Activated naive CD4-positive, alpha-beta T cell (primary cell): ENCODE measurements at places on chromosomes 2 and 18.

DNA sequence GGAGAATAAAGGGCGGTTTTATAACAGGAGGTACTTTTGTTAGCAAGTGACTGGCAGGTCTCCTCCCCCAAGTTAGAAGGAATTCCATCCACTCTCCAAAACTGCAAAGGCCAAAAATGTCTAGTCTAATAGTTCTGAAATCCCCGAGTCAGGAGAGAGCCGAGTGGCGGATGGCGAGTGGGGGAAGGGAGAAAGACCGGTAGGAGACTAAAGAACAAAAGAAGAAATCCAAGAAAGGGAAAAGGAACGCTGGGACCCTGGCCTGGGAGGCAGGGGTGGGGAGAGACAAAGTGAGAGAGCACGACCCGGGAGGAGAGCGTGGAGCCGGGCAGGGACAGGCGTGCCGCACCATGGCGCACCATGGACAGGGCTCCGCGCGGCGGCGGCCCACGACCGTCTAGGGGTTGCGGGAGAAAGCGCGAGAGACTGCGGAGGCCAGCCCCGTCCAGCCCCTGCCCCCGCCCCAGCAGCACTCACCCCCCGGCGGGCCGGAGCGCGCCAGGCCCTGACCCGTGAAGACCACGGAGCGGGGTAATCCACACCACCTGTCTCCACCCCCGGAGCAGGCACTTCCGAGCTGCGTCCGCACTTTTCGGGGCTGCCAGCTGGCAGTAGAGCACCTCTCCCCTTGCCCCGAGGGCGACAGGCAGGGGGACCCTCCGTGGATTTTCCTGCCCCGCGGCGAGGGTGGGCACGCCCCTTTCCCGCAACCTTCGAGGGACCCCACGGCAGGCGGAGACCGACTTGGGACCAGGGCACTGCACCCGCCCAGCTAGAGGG lies 1.6 kb downstream of the CDH2 start:
- DNase-seq = no peak

DNA sequence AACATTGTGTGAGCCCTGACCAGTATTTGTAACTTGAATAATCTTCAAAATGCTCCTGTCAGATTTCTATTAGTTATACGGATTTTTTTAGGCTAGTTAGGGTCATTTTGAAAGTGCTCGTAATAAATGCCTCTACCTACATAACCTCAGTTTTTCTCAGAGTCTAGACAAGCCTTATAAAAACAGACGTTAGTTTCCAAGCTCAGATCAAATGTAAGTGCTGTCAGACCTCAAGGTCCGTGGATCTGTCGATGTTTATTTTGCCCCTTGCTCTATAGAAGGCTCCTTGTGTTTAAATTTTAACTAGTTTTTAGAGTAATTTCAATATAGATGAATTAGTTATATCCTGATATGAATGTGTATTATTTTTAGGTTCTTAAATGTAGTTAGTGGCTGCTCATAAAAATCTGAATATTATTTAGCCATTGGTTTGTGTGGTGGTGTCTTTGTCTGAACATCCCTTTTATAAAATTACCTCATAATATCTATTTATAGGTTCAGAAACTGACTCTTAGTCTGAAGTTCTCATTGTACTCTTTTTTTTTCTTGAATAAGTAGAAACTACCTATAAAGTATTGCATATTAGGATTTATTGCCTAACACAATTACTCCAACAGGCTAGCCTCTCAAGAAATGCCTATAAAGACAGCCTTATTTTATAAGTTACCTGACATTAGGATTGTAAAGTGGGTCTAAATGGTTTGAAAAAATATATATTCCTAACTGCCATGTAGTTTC lies 71.1 kb downstream of the MTA3 start:
- DNase-seq = no peak

- DNase-seq = no peak
These were observed 321.0 kb upstream of the HS6ST1 start for GRCh38 chr2:128639693-128640092.

- DNase-seq = no peak
These were observed 33.2 kb downstream of the LAMA1 start for GRCh38 chr18:7084080-7085065.

GRCh38 chr2:36480636-36481035 lies 117.3 kb downstream of the FEZ2 start:
- no peak for DNase-seq

DNA sequence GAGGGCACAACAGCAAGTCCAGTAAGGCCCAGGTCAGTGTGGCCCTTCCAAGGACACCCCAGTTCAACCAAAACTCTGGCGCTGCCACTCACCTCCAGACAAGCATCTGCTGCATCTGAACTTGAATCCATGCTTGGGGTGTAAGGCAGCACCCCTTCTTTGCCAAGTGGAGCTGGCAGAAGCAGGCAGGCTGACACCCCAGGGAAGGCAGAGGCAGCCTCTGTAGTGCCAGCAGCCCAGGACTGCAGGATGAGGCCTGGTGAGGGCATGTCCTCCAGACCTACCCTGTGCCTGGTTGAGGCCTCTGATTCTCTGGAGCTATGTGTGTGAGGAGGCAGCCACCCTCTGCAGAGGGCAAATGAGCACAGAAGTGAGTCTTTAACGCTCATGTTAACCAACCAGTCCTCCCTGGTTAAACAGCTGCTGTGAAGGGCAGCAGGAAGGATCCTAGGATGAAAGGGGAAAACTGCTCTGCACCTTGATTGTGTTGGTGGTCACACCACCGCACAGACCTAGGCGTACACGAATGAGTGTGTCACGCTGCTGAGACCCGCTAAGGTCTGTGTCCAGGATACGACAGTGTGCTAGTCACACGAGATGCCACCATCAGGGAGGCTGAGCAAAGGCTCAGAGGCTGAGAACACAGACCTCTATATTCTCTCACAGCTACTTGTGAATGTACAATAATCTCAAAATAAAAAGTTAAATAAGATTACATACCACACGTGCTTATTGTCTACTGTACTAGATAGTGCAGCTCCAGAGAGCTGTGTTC lies 2.2 kb downstream of the PARD6G start:
- DNase-seq = no peak

DNA sequence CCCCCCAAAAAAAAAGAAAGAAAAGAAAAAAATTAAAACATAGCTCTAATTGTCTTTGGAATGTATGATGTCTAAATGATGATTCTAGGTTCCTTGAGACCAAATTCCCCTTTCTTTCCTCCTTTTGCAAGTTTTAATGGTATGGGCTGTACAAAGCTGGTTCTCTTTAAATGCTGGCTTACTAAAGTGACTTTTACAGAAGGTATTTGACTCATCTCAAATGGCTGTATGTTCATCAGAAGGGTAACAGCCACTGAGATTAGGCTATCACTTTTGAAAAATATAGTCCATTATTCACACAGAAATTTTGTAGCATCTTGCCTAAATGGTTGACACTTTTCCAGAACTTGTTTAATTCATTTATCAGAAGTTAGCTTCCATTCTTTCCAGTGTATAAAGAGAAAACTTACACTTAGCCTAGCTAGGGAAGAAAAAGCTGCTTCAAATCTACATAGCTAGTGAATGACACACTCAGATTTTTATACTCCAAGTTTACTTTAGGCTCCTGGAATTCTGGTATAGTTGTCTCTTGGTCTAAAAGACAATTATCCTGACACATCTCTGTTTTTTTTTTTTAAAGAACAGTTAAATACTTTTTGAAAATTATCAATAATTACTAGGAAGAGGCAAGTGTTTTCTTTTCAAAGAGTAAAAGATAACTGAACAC lies 622.6 kb downstream of the LRP1B start:
- DNase-seq = no peak

DNA sequence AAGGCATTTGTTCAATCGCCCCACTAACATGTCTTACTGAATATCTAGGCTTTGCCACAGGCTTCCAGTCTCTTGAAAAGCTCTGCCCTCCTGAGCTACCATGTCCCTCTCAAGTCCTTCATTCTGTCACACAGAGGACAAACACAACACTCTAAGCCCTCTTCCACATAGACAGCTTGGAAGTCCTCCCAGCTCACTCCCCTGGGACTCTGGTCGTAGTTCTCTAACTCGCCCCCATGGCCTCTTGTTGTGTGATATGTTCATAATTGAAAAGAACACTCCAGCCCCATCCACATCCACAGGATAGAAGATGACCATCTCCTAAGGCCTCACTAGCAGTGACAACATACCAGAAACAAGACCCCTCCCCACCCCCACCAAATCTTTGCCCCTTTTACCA lies 37.9 kb downstream of the BUB1 start:
- no peak for DNase-seq

GRCh38 chr2:130870779-130871178 lies 34.1 kb downstream of the ARHGEF4 start:
- no peak for DNase-seq

DNA sequence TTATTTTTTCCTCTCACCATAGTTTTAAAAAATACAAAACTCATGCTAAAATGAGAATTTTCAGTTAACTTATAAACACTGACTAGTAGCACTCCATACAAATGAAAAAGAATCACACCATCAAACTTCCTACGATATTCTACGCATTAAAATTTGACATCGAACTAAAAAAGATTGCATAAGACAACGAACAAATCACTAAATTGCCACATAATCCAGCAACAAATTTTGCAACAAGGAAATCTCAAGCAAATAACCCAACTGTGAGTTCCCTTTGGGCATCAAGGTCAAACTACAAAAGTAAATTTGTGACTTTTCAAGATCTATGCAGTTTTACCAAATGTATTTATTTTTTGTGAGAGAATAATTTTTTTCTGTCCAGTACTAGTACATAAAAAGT lies 1.5 kb downstream of the MAP3K2 start:
- no peak for DNase-seq
